ENCODE measurements at places on chromosomes 5 and 9.

DNA sequence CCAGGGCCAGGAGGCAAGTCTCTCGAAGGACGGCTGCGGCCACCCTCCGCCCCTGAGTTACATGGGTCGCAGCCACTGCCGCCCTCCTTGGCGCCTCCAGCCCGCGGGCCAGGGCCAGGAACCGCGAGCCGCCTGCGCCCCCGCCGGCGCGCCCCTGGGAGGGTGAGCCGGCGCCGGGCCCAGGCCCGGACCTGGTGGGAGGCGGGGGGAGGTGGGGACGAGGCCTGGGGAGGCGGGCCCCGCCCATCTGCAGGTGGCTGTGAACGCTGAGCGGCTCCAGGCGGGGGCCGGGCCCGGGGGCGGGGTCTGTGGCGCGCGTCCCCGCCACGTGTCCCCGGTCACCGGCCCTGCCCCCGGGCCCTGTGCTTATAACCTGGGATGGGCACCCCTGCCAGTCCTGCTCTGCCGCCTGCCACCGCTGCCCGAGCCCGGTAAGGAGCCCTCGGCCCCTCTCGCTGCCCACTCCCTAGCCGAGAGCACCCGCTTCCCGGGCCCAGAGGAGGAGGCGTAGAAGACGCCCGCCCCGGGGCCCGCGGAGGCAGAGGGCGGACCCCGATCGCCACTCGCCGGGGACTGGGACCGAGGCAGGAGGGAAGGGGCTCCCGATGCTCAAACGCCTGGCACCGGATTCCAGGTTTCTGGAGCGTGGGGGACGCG, at the start of gene ASS1:
Gene ASS1 (plus strand): TSS at position 397 of the 657 bp plus-strand sequence. CDS start 7,268 bp downstream, outside the sequence.
- DNase-seq, result no peak

DNA sequence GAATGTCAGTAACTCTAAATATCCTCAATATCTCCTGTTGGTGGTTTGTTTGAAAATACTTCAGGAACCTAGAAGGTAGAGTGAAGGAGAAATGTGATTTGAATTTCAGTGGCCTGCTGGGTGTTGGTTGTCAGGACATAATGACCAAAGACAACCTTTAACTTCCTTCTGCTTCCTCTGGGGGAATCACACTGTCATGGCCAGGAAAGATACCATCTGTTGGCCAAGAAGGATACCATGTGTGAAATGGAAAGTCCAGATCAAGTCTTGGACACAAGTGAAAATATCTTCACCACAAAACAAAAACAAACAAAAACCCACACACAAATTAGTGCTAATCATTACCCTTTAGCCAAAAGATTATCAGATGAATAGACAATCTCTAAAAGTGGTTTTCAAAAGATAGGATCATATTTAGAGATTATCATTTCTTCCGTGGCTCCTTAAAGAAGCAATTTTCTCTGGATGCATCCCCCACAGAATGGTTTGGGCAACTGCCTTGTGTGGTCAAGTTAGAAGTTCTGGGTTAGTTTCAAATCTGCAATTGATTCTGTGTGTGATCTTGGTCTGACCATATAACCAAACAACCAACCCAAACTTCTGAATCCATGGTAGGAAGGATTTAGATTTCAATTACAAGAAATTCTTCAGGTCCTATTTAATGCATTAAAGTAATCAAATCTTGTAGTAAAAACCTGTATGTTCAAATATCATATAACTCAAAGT, 1.6 kb downstream of the C1QTNF3 start:
- no peak for DNase-seq

GRCh38 chr5:8943301-8943700, 602.6 kb downstream of the SEMA5A start:
- no peak for DNase-seq

DNA sequence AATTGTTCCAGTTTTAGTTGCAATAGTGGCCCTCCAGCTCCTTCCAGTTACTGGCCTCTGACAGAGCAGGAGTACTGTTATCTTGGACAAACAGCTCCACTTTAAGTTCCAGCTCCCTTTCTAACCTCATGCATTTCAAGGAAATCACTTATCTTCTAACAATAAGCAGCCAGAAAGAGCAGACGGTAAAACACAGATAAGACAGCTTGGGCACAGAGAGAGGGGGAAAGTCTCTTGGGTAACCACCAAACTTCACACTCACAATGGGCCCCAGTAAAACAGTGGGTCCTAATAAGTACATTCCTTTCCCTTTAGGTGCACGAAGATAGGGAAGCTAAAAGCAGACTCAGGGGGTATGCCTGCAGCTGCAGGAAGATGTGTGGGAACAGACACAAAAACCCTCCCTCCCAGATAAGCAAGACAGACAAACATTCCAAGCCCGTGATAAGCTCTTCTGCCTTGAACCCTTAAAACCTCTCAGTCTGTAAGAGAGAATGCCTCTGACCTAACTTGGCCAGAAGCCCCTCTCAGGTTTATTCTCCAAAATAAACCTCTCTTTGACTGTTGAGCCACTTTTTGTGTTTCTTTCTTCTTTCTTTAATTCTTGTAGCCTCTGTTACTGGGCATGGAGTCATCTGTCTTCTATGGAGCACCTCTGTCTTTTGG, 30.8 kb downstream of the OR1J1 start:
- DNase-seq, result no peak

DNA sequence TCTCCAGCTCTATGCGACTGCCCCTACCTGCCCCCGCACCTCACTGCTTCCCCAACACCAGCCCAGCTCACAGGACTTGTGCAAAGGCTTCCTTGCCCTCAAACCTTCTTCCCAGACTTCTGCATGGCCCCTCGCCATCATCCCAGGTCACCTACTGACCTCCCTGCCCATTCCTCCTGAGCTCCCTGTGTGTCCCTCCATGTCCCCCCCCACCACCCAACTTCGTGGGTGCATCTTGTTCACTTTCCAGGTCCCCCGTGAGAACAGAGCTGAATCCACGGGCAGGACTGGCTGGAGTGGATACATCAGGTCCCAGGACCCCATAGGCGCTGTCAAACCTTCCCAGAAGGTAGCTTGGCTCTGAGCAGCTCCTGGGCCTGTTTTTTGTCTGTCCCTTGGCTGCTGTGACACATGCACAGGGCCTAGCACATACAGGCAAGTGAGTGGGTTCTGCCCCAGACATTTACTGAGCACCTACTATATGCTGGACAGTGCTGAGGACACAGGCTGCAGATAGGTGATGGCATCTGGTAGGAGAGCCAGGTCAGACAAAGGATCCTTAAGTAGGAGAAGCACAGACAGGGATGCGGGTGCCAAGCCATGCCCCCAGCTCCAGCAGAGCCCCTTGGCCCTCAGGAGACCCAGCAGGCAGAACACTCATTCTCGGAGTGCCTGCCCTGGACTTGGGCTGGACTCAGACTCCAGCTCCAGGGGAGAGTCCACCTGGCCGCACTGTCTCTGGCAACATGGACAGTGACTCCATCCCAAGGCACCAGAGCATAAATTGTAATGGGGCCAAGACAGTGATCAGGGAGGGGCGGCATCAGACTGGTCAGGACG, 15.0 kb downstream of the NINJ1 start:
- DNase-seq, result no peak

DNA sequence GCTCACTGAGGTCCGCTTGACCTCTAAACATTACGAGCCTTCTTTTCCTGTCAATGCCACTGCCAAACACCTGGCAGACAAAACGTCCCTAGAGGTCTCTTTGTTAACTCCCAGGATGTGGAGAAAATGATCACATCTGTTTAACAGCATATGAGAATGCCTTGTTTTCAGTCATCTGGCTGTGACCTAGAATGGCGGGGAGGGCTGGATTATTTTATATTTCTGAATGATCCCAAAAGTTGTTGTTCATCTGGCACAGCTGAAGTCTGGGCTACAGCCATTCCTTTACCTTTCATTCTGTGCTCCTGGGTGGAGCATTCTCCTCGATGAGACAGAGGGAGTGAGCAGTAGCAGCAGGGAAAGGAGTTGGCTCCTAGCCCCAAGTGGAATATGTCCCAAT, 138.2 kb downstream of the PRDM6 start:
- DNase-seq, result no peak
